NCI-H345 (cell line): ENCODE measurements at places on chromosomes 3 and 15.

DNA sequence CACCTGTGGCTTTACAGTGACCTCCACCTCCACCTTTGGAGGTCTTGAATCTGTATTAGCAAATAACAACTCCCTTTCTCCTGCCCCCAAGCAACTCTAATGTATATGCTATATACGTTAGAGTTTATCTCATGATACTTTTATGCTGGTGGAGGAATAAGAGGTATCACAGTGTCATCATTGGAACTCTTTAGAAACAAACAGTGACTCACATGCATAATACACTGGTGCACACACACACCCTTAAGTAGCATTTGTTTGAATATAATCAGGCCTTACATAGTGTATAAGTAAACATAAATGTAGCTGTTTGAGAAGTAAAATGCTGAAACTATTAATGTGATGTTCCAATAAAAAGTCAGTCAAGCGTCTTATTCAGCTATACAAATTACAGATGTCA, 280.2 kb upstream of the C2CD4B start:
- DNase-seq, result no peak

DNA sequence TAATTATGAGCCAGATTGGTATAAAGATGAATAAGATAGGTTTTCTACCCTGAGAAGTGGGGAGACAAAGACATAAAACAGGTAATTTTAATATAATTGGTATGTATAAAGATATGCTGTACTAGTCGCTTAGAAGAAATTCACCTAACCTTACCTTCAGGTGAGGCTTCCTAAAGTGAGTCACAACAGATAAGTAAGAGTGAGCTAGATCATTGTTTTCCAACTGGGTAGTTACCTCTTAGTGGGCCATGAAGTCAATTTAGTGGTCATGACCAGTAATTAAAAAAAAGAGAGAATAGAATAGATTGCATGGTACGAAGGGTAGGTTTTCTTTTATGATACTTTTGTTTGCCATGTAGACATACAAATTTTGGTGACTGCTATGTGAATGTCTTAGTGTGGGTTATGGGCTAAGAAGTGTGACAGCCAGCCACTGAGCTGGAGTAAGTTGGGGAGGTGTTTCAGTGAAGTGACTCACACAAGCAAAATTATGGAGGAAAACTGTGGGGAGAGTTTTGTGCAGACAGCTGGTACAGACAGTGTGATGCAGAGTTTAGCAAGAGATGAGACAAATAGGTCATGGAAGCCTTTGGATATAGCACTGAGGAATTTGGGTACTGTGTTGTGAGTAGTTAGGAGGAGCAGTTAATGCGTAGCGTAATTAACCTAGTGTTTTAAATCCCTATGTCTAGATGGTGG, 8.2 kb downstream of the TRNT1 start:
- no peak for DNase-seq

- peak; percentile 8 for DNase-seq
Measured at GRCh38 chr3:103684904-103685303, 1250.1 kb downstream of the ZPLD1 start.

GRCh38 chr3:153974614-153975013, 146.6 kb upstream of the ARHGEF26 start:
- DNase-seq, result no peak

DNA sequence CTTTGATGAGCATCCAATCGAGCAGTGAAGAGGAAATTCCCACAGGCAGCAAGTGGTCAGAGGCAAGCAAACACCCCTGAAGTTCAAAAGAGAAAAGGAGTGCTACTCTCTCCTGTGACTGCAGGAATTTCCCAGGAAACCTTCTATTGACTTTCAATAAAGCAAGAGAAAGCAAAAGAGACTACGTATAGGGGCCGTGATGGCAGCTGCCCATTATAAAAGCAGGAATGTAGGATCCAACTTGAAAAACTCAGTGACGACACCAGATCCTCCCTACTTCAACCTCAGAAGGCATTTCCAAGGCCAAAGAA, 53.1 kb upstream of the IP6K2 start:
- no peak for DNase-seq

DNA sequence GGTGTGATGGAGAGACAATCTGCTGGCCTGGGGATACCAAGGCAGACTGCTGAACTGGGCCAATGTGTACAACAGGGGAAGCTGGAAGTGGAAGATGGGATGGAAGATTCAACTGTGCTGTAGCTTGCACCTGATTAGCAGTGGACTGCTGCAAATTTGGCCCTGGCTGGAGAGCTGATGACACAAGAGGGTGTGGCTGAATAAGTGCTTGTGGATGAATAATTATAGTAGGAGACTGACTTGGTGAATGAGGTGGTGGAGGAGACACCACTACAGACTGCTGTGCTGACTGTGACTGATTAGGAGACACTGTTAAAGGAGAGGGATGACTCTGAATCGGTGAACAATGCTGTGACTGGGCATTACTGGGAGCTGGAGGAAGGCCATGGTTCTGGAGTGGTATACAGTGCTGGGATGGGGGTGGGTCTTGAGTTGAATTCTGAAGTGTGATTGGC, 52.5 kb downstream of the PHC3 start:
- DNase-seq, result no peak

DNA sequence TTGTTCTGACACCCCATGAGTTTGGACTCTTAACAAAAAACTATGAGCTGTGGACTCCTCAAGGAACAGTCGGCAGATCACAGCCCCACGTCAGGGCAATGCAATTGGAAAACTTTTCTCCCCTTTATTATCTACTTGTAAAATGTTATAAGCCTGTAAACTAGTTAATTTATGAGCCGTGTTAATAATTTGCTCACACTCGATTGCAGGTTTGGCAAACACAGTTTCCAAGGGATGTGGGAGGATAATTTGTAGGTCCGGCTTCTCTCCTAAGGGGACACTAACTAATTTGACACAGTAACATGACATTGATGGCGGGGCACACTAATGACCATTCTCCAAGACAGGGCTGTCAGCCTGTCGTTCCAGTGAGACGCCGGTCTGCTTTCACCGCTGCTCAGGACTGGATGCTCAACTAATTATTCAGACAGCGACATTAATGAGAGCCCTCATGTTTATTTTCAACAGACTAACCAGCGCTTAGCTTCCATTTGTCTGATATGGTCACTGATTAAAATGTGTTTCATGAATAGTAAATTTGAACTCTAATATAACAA, 222.1 kb downstream of the FOXP1 start:
- DNase-seq, result no peak

GRCh38 chr3:48400824-48401433, 28.9 kb downstream of the FBXW12 start:
- DNase-seq, result peak; percentile 34

- no peak for DNase-seq
Measured at GRCh38 chr15:40590667-40591050, 3.4 kb upstream of the KNL1 start.

- DNase-seq, result no peak
Measured at GRCh38 chr15:52234596-52235541, 43.7 kb upstream of the GNB5 start.

DNA sequence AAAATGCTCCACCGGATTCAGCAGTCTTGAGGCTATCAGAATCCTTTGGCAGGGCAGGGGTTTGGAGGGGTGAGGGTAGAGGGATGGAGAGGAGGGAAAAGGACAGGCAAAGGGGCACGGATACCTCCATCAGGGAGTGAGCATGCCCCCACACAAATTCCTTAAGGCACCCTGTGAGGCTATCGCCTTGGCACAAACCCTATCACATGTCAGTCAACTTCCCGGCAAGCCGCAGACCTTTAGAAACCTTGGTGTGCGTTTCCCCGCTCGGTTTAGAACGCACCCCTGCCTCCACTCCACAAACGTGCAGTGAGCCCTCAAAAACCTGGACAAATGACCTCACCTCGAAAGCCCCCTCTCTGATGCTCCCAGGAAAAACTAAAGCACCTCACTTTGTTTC, 422 bp upstream of the SETMAR start:
- DNase-seq, result no peak

DNA sequence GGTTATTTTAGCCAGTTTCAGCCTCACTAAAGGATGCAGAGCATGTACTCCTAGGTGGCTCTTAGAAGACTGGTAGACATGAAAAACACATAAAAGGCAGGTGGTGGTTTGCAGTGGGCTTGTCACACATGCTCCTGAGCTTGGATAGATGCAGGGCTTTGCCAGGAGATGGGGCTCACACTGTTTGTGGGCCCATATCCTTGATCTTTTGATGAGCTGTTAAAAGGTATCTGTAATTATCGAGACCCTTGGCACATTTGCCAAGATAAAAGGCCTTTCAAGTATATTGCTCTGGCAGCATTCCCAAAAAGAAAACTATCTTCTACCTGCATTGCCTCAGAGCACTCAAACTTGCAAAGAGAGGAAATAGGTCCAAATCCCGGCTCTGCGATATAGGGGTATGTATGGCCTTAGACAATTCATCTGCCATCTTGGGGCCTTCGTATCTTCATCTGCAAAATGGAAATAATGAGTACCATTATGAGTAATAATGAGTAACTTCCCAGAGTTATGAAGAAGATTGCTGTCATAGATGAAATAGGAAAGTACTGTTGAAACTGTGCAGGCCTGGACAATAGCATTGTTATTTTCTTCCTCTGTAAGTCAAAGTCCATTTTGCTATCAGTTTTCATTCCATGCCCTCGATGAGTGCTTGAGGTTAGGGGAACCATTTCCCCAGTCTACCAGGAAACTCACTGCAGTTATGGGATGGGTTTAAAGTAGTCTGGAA, 172.7 kb downstream of the SYNPR start:
- no peak for DNase-seq

GRCh38 chr3:171255236-171255806, 204.9 kb downstream of the TNIK start:
- DNase-seq, result no peak

GRCh38 chr3:112873632-112874031, 27.0 kb upstream of the CD200R1L start:
- no peak for DNase-seq
